ENCODE measurements at places on chromosomes 11 and 22. TPM values are rescaled to one million over a fixed set of nuclear protein-coding genes. Genes with fewer than 3 reads are reported as not detected.

DNA sequence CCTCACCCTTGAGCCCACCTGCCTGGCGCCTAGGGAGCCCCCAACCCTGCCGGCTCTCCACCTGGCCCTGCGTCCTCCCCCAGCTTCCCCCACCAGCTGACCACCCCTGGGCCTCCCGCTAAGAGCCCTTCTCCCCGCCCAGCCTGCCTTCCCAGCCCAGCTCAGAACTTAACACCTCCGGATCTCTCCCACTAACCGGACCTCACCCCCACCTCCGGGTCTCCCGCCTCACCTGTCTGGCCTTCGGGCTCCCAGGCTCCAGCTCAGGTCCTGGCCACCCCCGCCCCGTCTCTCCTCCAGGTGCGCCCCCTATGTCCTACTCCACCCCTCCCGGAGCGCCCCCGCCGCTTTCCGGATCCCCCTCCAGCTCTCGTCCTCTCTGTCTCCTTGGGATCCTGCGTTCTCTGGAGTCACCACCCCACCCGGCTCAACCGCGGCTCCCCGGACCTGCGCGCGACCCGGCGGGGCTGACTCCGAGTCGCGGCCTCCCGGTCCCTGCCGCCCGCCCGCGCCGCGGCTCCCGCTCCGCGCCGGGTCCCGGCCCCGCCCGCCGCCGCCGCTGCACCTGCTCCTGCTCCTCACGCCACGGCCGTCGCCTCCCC, at the start of gene KCNJ11:
KCNJ11 (minus strand) TSS at position 51 of the 602 bp plus-strand sequence. CDS start 568 bp downstream, outside the sequence.
- no peak for DNase-seq

- no peak for DNase-seq
These were observed 13.4 kb upstream of the B3GAT1 start for GRCh38 chr11:134425413-134425812.

GRCh38 chr11:130480186-130480585, 31.7 kb downstream of the ADAMTS15 start:
- no peak for DNase-seq

- DNase-seq: no peak
These were observed 17.5 kb downstream of the SAAL1 start for GRCh38 chr11:18088366-18088765.

DNA sequence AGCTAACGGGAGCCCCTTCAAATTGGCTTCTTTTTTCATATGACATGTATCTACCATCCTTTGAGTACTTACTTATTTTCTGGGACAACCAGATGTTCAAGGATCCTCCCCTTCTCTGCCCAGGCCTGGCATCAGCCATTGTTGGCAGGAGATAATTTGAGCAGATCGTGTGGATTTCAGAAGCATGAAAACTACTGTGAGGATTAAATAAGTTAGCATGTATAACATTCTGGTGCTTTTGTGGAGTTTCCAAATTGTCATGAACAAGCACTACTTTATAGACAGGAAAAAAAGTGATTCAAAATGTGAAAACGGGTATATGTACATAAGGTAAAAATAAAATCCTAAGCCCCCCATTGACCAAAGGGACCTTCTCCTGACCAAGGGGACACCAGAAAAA, 2.1 kb upstream of the NADSYN1 start:
- no peak for DNase-seq

DNA sequence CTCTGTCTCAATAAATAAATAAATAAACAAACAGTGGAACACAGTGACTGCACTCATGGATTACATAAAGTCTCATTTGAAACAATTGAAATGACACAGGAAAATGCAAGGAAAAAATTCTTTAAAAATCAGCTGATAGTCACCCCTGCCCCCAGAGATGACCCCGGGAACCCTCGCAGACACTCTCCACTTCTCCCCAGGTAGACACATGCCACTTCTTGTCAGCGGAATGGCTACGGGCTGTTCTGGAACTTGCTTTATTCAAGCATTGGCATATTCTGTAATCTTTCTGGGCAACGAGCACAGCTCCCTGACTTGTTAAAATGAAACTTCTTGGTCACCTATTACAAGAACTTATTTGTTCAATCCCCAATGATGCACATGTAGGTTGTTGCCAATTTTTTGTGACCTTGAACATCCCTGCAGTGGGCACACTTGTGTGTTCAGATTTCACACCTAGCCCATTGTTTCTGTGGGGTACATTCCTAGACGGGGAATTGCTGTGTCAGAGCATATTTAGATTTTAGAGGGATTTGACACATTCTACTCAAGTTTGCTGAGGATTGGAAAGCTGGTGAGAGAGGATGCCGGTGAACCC, 32.8 kb downstream of the MYEOV start:
- DNase-seq: no peak

GRCh38 chr11:104602643-104603042, 295.6 kb downstream of the CASP12 start:
- DNase-seq: no peak

GRCh38 chr11:117076941-117077691, 21.1 kb downstream of the SIK3 start:
- DNase-seq: no peak

DNA sequence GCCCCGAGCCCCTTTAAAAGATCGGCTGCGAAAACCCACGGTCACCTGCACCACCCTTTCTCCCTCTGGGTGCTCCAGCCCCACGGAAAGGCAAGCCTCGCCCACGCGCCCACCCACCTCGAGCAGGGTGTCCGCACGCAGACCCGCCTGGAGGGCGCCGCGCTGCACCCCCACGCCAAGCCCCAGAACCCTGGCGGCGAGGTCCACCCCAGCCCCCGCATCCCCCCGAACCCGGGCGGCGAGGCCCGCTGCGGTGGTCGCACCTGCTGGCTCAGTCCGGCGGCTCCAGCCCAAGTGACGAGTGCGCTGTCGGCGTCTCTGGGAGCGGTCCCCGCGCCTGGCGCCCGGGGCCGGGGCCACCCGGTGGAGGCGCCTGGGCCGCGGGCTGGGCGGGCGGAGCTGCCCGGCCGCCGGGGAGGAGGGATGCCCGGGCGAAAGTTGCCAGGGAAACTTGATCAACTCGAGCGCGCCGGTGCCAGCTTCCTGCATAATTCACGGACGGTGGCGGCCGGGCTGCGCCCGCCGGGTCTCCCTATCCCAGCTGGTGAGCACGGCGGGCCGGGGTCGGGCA, 1.1 kb downstream of the SHANK2 start:
- no peak for DNase-seq

GRCh38 chr11:20111871-20112270, 48.4 kb downstream of the DBX1 start:
- DNase-seq: no peak

DNA sequence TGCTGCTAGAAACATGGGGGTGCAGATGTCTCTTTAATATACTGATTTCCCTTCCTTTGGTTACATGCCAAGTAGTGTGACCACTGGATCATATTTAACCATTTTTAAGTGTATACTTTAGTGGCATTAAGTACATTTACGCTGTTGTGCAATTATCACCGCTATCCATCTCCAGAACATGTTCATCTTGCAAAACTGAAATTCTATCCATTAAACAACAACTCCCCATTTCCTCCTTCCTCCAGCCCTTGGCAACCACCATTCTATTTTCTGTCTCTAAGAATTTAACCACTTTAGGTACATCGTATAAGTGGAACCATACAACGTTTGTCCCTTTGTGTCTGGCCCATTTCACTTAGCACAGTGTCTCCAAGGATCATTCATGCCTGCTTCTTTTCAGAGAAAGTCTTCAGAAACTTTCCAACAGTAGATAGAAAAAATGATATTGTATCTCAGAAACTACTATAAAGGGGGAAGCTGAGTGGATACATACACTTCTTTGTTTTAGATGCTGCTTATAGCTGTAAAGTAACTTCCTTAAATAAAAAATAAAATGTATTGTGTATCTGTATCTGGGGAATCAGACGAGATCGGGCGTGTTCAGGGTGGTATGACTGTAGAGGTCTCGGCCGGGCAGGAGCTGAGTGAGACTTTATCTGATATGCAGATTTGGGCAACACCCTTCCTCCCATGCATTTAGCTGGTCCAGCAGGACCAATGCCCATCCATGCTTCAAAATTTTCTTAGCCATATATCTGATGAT, 44.6 kb upstream of the ZBED5 start:
- DNase-seq: no peak

- no peak for DNase-seq
These were observed 2.9 kb downstream of the MMP7 start for GRCh38 chr11:102527684-102528083.

DNA sequence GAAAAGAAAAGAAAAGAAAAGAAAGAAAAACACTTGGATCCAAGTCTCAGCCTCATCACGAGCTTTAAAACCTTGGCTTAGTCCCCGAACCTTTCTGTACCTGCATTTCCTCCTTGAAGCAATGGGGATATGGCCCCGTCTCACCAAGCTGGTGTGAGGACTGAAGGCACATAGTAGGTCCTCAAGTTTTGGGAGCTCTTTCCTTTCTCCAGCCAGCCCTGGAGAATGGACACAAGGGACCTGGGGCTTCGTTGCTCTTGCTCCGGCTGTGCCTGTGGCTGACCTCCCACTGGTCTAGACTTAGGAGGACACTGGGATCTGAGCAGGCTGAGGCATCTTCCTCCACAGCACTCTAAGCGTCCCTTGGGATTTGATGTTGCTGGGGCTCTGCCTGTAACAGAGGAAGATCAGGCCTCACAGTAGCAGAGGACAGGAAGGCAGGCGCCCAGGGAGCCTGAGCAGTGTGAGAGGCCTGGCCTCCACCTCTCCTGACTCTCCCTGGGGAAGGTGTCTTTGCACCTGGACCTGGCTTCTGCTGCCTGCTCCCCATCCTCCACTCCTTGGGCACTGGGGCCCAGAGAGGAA, 32.8 kb downstream of the KCNC1 start:
- no peak for DNase-seq

GRCh38 chr11:82462608-82463242, 270.9 kb downstream of the FAM181B start:
- peak; percentile 2 for DNase-seq

- no peak for DNase-seq
These were observed 374 bp downstream of the NLRP10 start for GRCh38 chr11:7964873-7965272.

- no peak for DNase-seq
These were observed 774 bp downstream of the APOBEC3D start for GRCh38 chr22:39021552-39022250.

DNA sequence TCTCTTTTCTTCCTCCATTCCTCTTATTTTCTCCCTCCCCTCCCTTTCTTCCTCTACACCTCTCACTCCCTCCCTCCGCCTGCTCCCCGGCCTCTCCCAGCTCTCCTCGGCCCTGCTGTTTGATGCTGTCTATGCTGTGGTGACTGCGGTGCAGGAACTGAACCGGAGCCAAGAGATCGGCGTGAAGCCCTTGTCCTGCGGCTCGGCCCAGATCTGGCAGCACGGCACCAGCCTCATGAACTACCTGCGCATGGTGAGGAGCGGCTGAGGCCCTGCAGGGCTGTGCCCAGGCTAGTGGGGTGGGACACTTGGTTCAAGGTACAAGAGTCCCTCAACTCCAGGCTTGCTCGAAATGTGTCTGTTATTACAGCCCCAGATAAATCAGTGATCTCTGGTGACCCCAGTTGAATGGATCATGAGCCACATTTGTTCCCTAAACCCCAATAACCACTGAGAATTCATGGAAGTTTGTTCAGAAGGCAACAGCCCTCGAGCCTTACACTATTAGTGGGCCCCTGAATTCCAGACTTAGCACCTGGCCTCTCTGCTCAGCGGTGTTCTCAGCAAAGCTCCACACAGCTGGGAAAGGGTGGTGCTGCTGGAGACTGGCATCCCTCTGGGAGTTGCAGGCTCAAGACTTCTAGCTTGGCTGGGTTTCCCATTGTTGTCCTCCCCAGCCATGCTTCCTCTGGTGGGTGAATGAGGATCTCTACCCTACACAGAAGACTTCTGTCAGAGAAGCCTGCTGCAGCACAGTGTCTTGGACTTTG, 149.8 kb upstream of the TBCEL start:
- DNase-seq: no peak

DNA sequence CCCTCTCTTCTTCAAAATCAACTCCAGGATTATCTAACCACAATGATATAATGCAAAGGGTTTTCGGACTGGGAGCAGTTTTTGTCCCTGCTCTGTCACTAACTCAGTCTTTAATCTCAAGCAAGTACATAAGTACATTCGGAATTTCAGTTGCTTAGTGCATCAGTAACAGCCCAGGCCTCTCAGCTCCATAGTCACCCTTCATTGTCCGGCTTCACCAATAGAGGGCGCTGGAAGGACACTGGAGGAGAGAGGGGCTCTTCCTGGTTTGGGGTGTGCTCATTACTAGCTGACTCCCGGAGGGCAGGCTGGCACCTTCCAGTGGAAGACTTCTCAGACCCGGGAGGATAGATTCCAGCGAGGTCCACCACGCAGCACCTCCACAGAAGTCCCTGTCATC, 90.4 kb upstream of the PDGFD start:
- DNase-seq: no peak

Gene POU2AF1
- polyA plus RNA-seq: 0.54 TPM

Gene PDGFD
- 84.9 TPM for polyA plus RNA-seq

Gene SLC35F2
- polyA plus RNA-seq: 15.7 TPM

Gene NXPE2
- polyA plus RNA-seq: 0.37 TPM

Gene THAP12
- polyA plus RNA-seq: 73.9 TPM
